Head of caudate nucleus (tissue), 42 donors: ENCODE measurements at places on chromosomes 4 and X.

DNA sequence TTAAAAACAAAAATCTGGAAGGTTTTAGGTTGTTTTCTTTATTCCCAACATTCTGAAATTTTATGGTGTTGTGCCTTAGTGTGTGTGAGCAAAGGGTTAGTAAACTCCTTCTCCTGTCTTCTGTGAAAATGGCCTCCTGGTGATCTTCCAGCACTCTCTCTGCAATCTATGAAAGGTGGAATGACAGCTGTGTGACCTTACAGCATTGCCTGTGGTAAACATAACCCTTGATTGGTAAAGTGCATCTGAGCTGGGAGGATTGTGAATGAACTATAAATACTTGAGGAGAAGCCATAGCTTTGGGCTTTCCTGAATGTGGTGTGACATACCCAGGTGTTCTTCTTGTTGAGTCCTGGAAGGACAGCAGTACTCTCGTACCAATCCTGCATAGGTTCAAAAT is 10.0 kb downstream of the ART3 start:
- DNase-seq = no peak

DNA sequence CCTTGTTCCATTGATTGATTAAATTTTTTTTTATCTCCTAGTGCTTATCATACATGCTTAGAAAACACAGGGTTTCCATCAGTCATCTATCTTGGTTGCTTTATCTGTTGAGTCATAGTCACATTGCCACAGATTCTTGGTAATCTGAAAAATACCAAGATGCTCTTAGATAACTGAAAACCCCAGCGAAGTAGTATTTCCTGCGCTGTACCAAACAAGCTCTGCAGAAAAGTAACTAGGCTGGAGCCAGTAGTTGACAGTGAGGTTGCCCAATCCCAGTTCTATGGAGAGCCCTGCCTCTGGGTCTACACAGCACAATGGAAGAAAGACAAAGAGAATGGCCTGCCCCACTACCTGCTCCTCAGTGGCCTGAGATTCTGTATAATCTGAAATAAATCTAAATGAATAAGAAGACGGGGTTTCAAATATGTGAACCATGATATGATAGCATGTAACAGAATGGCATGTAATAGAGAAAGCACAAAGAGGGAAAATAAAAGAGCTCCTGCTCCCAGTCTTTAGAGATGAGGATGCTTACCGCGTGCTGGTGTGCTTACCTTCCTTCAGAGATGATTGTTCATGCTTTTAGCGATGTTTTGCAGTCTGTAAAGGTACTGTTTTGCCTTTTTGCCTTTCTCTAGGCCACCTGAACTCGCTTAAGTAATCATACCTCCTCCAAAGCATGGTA is 55.3 kb upstream of the RAPGEF2 start:
- no peak for DNase-seq

GRCh38 chr4:39043058-39043860 is 11.1 kb upstream of the TMEM156 start:
- DNase-seq = no peak

- DNase-seq = no peak
These were observed 925.6 kb downstream of the SH3BGRL start for GRCh38 chrX:82127228-82128123.

- no peak for DNase-seq
These were observed 138.8 kb upstream of the BANK1 start for GRCh38 chr4:101651778-101652177.

DNA sequence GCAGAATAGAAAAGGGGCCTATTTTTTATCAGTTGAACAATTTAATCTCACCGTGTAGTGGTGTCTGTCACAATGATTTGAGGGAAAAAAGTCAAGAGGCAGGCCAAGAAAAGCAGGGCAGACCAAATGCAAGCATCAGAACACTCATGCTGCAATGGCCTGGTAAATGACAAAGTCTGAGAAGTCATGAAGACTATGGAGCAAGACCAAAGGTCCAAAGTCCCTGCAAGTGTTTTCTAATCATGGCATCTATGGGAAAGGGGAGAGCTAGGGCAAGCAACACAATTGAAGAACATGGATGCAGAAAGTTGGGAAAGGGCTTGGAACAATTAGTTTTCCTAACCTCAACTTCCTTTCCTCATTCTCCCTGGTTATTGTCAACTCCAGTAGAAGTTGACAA is 147.7 kb upstream of the TLL1 start:
- DNase-seq = no peak
